ENCODE measurements at places on chromosomes 12 and 14. TPM values are rescaled to one million over a fixed set of nuclear protein-coding genes. Genes with fewer than 3 reads are reported as not detected.

DNA sequence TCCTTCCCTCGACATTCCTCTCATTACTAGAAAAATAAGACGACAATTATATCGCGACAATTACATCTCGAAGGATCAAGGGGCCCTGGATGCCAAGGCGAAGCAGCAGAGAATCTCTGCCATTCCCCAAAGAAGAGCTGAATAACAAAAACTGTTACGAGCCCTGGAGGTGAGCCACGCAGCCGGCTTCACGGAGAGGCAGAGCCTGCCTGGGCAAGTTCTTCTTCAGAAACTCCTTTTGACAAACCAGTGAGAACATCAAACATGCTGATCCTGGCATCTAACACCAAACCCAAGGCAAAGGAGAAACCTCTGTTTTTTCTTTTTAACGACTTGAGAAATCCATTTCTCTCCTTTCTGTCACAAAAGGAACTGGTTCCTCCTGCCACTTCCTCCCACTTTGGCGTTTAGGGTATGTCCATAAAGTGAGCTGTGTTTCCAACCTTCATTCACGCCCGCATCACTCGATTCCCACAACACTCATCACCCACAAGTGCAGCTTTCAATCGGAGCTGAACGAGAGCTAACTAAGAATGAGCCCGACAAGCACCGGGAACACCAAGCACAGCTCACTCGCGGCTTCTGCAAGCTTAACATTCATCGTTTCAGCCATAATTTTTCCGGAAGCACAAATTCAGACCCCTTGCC, 21.5 kb downstream of the CCDC88C start:
- DNase-seq = no peak

SNX6 gene
- polyA plus RNA-seq = 93.9 TPM

- DNase-seq = no peak
Observed at GRCh38 chr12:86723326-86723725, 467.1 kb upstream of the MGAT4C start.

DNA sequence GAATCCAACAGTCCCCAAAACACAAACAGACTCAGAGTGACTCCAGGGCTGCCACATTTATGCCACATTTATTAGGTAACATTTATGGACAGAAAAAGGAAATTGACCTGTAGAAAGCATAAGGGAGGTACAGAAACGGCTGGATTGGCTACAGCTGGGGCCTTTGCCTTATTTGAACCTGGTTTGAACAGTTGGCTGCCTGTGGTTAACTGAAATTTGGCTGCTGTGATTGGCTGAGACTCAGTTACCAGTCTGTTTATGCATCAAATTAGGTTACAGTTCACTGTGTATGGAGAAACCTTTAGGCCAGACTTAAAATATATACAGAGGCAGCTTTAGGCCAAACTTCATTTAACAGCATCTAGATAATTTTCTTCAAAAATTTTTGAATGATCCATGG, 27.8 kb upstream of the PCNX1 start:
- no peak for DNase-seq

CEP83 gene
- polyA plus RNA-seq = 20.3 TPM

KCNJ8 gene
- 7.6 TPM for polyA plus RNA-seq

KRT82 gene
- polyA plus RNA-seq = not detected

TAS2R10 gene
- 1.2 TPM for polyA plus RNA-seq

- DNase-seq = no peak
Observed at GRCh38 chr12:27463511-27464219, 17.1 kb downstream of the SMCO2 start.

NAV3 gene
- polyA plus RNA-seq = 4.8 TPM

SLC5A8 gene
- polyA plus RNA-seq = 0.22 TPM

- DNase-seq = no peak
Observed at GRCh38 chr12:25840678-25841465, 117.6 kb upstream of the RASSF8 start.

DNA sequence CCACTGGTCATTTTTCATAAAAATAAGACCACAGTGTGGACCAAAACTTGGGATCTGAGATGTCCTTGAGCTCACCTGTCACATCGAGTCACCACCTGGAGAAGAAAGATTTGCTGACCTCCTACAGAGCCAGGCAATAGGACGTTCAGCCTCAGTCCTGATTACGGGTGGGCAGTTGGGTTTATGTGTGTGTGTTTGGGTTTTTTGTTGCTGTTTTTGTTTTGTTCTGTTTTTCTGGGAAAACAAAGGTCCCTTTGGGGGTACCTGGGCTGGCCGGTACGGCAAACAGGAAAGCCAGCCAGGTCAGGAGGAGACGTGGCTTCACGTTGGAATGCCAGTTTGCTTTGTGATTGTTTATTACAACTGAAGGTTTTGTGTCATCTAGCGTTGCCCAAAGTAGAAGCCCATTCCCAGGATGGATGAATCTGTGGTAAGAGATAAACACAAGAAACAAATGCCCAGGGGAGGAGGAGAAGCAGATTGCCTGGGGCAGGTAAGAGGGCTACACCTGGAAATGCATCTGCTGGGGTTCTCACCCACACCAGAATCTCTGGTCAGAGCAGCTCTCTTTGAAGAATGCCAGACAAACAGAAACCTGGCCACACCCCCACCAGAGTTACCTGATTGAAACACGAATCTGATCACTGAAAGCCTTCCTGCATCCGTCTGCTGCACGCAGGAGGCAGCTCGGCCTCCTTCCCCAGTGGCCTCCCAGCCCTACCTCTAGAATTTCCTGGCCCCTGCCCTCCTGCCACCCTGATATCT, 100.1 kb upstream of the DIO3 start:
- no peak for DNase-seq

DNA sequence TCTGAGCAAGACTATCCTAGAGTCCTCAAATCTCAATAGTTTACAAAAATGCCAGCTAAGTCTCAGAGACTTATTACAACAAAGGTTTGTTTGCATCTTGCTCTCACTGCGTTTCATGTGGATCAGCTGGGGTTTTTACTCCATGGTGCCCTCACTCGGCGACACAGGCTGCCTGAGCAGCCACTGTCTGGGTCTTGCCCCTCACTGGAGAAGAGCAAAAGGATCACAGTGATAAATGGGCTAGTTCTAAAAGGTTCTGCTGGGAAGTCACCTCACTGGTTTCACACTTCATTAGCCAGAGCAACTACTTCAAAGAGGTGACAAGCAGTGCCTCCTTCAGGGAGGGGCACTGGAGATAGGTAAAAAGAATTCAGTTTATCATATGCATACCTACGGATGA, 392.0 kb downstream of the RPL10L start:
- DNase-seq = no peak

DNA sequence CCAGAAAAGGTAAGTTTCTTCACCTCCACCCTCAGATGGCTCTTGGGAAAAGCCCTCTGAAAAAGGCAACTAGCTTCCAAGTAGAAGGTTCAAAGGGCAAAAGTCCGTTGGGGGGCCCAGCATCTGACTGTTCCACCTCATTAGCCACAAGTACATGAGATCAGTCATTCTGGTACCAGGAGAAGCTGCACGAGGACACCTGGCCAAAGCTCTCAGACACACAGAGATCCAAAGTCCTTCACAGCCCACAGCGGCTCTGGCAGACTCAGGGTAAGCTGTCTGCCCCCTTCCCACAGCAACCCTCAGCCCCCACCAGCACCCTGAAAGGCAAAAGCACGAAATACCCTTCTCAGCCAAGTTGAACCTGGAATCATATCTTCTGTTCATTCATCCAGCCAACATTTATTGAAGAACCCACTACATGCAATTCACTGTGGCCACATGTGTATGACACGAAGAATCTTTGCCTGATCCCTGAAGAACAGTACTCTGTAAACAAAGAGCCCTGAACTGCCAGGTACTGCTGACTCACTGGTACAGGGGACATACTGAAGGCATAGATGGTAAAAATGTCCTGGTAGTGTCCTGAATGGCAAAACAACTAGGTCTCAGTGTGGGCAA, 19.0 kb downstream of the SLC7A7 start:
- DNase-seq = peak; percentile 91

DNA sequence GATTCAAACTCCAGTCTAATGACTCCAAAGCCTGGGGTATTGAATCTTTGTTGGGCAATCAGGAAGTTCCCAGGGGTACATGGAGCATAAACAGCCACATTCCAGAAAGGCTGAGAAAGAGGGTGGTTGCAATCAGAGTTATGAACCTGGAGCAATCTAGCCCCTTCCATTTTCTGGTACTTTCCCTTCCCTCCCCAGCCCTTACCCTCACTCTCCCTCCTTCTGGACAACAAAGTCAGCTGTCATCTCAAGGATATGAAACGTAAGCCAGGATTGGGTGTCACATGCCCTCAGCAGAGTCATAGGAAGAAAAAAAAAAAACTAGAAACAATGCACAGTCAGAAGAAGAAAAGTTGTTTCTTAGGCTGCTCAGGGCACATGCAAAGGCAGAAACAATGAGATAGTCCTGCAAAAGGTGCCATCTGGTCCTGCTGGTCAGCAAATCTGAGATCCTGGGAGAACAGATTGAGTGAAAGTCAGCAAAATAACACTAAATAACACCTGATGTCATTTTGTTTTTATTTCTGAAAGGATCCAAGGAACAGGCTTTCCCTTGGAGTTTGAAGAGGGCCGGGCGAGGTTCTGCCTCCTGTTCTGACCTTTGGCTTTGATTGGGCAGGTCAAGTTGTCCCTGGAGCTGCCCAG, 27.1 kb downstream of the TMEM229B start:
- peak; percentile 83 for DNase-seq

LRCOL1 gene
- polyA plus RNA-seq = 0.40 TPM

GABARAPL1 gene
- polyA plus RNA-seq = 55.0 TPM

RGS6 gene
- polyA plus RNA-seq = 2.7 TPM

CLEC7A gene
- polyA plus RNA-seq = 8.3 TPM

- no peak for DNase-seq
Observed at GRCh38 chr12:129771238-129771637, 132.6 kb downstream of the TMEM132D start.

- no peak for DNase-seq
Observed at GRCh38 chr14:90091393-90091792, 29.6 kb downstream of the KCNK13 start.

CCDC175 gene
- polyA plus RNA-seq = 1.5 TPM

- DNase-seq = no peak
Observed at GRCh38 chr12:19801941-19802340, 362.6 kb downstream of the AEBP2 start.

DNA sequence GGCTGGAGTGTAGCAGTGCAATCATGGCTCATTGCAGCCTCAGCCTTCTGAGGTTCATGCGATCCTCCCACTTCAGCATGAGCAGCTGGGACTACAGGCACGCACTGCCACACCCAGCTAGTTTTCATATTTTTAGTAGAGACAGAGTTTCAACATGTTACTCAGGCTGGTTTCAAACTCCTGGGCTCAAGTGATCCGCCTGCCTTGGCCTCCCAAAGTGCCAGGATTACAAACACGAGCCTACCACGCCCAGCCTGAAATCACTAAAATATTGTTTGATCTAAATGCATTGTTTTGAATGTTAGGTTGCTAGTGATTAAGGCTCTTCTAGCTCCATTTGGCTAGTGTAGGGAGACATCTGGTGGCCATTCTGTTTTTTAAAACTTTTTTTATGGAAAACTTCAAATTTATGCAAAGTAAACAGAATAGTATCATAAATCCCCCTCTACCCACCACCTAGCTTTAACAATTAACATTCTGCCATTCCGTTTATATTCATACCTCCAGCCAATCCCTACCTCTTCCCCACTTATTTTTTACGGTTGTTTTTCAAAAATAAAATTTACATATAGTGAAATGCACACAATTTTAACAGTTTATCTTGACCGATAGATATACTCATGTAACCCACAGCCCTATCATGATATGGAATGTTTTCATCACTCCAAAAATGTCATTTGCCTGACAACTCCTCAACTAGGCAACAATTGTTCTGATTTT, 37.8 kb downstream of the MYO1H start:
- no peak for DNase-seq

DNA sequence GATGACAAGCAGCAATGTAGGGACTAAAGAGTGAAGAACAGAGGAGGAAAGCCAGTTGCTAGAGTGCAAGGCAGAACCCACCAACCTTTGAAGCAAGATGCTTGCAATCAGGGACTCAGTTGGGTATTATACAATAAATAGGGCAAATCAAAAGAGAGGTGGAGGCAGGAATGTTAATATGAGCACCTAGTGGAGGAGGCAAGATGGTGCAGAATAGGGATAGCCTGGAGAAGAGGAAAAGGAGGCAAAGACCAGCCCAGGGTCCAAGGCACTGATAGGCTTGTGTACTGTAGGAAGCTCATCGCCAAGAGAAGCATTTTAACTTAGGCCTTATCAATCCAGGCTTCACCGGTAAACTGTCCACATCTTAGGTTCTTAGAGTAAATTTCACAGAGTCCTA, 137.2 kb downstream of the ARMH4 start:
- no peak for DNase-seq

LUM gene
- 366 TPM for polyA plus RNA-seq

ANKLE2 gene
- 60.2 TPM for polyA plus RNA-seq

FOXG1 gene
- not detected for polyA plus RNA-seq

DNA sequence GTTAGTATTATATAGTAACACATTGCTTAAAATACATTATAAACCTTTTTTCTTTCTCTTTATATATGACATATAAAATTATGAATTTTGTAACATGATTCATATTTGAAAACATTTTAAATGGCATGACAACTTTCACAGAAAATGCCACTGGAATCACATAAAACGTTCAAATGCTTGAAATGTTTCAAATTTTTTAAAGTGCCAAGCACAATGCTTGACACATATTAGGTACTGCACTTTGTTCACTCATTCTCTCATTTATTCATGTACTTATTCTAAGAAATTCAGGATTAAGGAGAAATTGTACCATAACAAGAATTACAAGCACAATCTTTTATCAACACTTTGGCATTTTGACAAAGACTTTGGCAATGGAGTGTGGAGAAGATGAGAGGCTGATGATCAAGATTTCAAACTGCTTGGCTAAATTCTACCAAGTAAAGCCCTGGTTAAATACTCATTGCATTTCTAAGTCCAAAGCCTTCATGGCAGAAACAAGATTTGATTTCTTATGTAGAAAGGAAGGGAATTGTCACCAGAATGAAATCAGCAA, 232.2 kb downstream of the C12orf50 start:
- DNase-seq = no peak

DNAH10 gene
- 1.0 TPM for polyA plus RNA-seq

CCDC197 gene
- not detected for polyA plus RNA-seq

VRTN gene
- polyA plus RNA-seq = 0.69 TPM

DNA sequence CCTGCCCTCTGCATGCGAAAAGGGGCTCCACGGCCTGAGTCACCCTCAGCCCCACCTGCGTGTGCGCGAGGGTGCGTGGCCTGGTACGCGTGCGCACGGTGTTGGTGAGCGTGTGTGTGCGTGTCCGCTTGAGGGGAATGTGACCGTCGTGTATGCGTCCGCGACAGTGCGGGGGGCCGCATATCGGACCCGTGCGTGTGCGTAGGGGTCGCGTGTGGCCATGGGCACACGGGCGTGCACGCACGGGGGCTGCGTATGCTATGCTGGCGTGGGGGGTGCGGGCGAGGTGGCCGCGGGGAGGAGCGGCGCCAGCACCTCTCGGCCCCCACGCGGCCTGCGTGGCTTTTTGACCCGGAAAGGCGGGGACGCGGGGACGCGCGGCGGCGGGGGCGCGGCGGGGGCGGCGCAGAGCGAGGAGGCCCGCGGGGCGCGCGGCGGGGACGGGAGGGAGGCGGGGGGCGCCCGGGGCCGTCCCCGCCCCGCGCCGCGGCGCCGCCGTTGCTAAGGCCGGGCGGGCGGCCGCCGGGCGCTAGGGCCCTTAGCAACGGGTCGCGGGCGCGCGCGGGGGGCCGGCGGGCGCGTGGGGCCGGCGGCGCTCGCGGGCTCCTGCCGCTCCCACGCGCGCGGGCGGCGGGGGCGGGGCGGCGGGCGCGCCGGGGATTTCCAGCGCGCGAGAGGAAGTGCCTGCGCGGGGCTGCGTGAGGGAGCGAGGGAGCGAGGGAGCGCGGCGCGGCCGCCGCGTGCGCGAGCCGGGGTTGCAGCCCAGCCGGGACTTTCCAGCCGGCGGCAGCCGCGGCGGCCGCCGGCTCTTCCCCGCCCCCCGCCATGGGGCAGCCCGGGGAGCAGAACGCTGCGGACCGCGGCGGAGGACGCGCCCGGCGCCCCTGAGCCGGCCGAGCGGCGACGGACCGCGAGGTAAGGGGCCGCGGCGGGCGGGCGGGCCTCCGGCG, at the start of gene TRAF3:
TSS of gene TRAF3 (plus strand) at position 689 of the 950 bp plus-strand sequence. CDS start 92,753 bp downstream, outside the sequence.
- DNase-seq = peak; percentile 69

Measured in large intestine (tissue), 12 donors.